ENCODE measurements at places on chromosomes 12 and 14.
A peak's percentile ranks its signal among the peaks of the same experiment; 100 is the strongest.

DNA sequence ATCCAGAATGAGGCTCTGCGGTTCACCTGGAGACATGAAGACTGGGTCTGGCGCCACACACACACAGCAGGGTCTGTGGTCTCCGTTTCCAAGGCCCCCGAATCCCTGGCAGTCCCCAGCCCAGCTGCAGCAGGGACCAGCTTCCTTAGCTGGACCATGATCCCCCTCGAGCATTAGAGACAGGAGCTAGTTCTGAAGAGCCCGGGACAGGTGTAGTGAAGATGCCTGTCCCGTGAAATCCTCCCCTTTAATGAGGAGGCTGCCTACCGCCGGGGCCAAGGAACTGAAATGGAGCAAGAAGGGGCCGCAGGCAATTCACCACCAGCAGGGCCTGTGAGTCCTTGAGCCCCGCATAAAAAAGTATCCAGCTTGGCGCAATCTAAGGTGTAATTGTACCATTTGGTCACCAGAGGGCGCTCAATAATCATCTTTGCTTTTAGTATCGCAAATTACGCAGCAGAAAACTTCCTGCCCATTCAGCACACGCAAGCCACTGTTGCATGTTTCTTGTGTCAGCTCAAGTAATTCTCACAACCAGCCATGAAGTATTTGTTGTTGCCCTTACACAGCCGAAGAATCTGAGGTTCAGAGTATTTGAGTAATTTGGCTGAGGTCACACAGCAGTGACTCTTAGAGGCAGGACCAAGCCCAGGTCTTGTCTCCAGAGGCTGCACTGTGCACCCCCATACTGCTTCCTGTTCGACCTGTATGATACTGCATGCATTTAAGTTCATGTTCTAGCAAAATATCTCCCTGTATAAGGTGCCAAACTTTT lies 54.3 kb upstream of the PPP2R5C start:
- DNase-seq: peak; percentile 80

GRCh38 chr12:113115455-113116126 lies 20.0 kb downstream of the RASAL1 start:
- DNase-seq: no peak

DNA sequence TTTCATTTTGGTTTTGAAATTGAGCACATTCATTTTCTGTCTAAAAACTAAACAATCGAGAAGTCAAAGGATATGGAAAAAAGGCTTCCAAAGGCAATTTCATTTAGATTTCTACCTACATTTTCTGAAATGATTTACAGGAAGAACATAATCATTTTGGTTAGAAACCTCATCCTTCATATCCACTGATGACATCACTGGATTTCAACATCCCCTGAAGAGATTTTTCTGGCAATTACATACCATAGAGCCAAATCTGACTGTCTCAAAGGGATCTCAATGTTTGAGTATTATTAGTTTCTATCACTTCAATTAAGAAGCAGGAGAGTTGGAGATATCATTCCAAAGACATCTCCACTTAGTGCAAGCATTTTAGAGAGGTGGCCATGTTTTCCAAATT lies 137.8 kb downstream of the TTC7B start:
- no peak for DNase-seq

DNA sequence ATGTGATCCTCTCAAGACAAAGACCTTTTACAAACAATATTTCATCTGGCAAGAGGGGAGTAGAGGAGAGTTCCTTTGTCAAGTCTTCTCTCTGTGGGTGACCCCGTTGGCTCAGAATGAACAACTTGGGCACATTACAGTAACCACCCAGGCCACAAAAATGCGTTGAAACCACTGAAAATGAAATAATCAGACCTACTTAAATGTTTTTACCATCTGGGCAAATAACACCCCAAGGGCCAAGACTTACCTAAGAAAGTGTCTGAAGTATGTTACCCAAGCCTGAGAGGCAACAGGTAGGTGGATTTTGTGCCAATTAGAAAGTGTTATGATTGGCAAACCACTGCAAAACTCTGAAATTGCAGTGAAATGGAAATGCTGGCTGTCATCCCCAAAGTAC lies 1.3 kb downstream of the TC2N start:
- DNase-seq: no peak

DNA sequence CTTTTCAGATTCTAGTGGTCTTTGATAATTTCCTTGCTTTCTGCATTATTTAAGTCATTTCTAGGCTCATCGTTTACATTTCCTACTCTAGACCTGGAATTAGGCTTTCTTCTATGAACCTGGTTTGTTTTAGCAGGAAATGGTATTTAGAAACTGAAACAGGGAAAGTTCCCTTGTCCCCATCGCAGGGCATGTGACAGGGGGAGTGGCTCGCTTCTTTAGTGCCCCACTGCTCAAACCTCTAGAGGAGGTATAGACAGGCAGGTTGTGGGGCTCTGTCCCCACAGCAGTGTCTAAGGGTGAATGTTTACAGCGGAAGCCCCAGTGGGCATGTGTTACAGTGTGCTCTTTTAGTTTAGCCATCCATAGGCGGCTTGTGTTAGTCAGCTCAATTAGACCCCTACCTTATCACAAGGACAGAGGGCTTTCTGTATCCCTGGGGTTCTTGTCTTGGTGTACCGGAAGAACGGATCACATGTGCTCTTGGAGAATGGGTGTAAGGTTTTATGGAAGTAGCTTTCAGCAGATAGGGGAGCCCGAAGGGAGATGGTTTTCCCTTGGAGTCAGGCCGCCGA lies 25.0 kb downstream of the IFT81 start:
- DNase-seq: no peak

DNA sequence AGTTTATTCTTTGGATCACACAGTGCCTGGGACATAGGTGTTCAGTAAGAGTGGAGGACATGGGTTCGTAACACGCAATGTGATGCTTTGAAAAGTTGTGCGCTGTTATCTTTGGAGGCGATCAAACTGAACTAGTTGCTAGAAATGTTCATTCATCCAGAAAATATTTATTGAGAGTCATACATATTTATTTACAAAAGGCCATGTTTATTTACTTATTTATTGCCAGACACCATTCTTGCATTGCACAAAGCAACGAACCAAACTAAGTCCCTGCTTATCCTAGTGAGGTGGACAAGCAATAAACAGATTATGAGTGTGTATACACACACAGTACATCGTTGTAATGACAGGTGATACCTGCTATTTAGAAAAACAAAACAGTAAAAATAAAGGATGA lies 12.6 kb downstream of the BHLHE41 start:
- DNase-seq: no peak

- DNase-seq: no peak
These were observed 3.7 kb downstream of the PRICKLE1 start for GRCh38 chr12:42585841-42586216.

GRCh38 chr12:91239481-91239880 lies 56.9 kb upstream of the DCN start:
- no peak for DNase-seq

DNA sequence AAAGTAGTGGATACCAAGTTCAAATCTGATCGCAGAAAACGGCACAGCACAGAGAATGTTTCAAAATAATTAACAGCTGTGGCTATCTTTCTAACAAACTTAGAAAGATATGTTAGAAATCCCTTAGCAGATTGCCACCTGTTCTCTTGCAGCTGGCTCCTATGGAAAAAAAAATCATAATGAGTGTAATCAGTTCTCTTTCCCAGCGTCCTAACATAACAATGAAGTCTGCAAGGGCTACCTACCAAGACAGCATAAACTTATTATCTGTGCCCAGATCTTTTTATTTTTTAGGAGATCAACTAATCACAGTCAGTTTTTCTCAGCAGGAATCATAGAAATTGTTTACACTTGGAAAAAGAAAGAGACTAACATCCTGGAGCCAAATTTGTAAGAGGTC lies 358.6 kb upstream of the FOXG1 start:
- no peak for DNase-seq

DNA sequence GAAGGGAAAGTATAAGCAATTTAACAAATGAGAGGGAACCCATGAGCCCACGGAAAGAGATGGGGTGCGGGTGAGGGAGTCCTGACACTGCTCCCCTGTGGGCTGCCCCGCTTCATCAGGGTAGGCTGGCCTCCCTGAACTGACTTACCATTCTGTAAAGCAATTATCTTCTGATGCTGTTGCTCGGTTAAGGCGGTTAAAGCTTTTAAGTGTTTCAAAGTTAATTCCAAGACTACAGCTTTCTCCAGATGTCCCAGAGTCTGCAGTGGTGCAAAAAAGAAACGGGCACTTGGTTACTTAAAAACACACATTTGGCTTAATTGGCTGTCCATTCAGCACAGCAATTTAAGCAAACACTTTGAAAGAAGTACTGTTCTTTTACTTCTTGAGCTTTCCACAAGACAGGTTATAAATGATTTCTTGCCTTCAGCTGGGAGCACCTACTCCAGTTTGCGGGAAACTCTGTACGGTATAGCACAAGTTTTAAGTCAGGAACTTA lies 1.3 kb downstream of the BHLHE41 start:
- no peak for DNase-seq

DNA sequence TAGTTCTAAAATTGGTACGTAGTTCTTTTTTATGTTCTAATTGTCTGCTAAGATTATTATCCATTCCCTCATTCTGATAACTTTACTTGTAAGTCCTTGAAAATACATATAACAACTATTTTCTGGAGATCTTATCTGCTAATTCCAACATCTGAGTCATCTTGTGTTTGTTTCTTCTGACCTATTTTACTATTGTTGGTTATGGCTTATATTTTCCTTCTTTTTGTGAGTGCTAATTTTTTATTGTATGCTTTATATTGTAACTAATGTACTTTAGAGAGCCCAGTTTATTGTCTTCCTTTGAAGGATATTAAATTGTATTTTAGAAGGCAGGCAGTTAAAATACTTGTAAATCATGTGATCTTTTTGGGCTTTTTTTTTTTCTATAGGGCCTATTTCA lies 149.3 kb upstream of the LRFN5 start:
- no peak for DNase-seq

GRCh38 chr12:66662729-66663128 lies 16.1 kb downstream of the GRIP1 start:
- DNase-seq: no peak

GRCh38 chr12:66438601-66439000 lies 136.3 kb downstream of the HELB start:
- no peak for DNase-seq

GRCh38 chr14:91946622-91947474 lies 646 bp downstream of the FBLN5 start:
- DNase-seq: no peak

- DNase-seq: no peak
These were observed 95.4 kb downstream of the KCNK10 start for GRCh38 chr14:88227693-88228092.

DNA sequence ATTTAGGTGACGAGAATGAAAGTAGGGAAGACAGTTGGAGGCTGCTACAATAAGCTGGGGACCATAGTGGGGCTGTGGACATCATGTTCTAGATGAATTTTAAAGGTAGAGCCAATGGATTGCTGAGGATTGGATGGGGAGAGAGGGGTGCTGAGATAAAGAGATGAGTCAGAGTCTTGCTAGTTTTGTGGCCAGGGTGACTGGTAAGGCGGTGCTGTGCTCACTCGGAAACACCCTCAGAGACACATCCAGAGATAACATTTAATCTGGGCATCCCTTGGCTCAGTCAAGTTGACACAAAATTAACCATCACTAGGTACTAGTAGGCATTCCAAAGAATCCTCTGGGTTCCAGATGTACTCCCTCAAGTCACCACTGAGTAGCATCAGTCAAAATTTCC lies 170.7 kb downstream of the ADCK1 start:
- DNase-seq: no peak

DNA sequence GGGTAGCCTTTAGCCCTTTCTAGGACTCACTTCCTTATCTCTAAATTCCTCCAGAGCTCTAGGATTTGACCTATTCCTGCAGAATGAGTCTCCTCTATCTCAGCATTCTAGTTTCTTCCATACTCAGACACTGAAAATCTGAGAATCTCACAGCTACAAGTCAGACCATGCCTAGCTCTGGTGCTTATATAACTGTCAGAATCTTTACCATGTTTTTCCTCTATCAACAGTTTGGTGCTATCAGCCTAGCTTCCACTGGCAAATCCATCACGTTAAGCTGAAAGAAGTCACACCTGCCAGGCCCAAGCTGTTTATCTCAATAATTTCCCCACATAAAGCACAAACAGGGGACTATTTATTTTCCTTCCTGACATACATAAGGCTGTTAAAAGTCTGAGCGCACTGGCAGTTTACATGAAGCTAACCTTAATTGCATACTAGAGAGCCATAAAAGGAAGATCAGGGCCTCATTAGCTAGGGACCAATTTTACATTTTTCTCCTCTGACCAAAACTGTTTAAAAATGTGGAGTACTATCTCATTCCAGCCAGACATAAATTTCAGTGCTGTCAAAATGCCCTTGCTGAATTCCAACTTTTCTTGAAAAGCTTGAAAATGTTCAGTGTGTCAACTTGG lies 270.5 kb downstream of the C12orf75 start:
- no peak for DNase-seq

- DNase-seq: no peak
These were observed 137.6 kb upstream of the MAX start for GRCh38 chr14:65239938-65240296.

GRCh38 chr12:15146585-15146984 lies 74.6 kb downstream of the RERG start:
- no peak for DNase-seq

DNA sequence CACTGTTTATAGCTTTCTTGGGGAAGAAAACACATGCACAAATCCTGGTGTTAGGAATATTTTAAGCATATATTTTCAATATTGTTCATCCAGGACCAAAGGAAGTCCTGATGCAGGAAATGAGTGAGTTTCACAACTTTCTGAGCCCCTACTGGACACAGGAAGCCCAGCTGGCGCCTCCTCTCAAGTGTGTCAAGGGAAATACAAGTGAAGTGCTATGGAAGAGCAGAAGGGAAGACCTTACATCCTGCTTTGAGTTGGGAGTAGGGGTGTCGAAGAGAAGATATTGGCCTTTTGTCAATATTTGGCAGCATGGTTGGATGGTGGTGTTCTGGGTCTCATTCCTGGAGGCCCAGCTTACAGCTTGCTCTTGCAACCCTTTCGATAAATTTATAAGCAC lies 66.1 kb upstream of the ZDHHC17 start:
- DNase-seq: no peak

DNA sequence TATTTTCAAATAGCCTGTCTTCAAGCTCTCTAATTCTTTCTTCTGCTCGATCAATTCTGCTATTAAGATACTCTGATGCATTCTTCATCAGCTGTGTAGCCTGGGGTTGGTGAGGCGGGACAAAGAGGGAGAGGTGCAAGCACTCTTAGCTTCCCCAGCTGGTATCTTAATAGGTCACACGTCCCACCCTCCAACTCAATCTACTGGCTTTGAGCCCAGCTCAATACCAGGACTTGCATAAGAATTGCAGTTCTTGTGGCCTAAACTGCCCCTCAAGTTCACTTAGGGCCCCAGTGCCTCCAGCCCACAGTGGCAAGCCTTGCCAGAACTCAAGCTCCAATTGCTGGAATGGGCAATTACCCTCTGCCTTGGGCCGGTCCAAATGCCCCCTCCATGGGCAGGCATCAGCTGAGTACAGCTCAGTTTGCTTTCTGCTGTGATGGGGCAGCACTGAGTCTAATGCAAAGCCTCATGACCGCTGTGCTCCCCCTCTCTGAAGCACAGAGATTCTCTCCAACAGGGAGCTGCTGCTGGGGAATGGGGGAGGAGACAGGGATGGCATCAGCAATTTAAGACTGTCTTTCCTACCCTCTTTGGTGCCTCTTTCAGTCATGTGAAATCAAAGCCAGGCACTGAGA lies 5.6 kb upstream of the SPATA7 start:
- no peak for DNase-seq

GRCh38 chr14:76274324-76274723 lies 101.6 kb upstream of the ESRRB start:
- no peak for DNase-seq

GRCh38 chr14:88667555-88668273 lies 104.9 kb downstream of the ZC3H14 start:
- DNase-seq: peak; percentile 32

- peak; percentile 60 for DNase-seq
These were observed 1279.1 kb upstream of the FLRT2 start for GRCh38 chr14:84250893-84251292.

GRCh38 chr12:9118158-9118557 lies 2.4 kb upstream of the A2M start:
- peak; percentile 18 for DNase-seq
